ENCODE measurements at places on chromosomes 6 and 20.

DNA sequence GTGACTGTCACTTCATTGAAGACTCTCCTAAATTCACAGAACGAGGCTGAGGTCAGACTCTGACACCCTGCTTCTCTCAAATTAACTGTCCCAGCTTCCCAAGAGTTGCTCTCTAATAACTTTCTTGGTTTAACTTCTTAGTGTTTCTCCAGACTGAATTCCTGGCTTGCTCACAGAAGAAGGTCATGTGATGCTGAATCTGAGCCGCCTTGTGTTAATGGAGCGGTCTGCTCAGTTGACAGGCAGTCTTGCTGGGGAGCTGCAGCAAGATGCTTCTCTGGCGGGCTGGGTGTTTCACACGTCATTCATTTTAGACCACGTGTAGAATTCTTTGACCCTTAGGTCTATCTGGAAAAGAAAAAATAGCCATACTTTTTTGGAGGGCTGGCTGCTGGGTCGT is 107.3 kb downstream of the FOXO3 start:
- DNase-seq, result no peak

DNA sequence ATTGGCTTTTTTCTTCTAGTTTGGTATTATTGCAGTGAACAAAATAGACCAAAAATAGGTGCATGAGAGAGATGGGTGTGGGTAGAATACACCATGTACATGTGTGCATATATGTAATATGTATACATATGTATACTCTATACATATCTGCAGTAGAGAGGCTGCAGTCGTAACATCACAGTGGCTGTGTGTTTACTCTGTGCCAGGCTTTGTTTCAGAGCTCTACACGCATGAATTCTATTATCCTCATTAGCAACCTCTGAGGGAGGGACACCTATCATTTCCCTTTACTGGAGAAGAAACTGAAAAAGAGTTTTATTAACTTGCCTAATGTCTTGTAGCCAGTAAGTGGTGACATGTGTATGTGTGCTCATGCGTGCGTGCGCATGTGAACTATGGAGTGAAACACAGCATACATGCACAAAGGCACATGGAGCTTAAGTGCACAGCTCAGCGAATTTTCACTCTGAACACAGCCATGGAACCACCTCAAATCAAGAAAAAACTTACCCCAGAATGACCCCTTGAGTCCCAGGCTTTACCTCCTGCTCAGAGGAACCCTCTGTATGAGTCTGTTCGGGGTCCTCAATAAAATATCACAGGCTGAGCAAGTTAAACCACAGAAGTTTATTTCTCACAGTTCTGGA is 452.5 kb downstream of the CDH26 start:
- DNase-seq, result no peak

- no peak for DNase-seq
Measured at GRCh38 chr6:157937318-157937717, 44.3 kb upstream of the SYNJ2 start.

GRCh38 chr6:117600008-117600743 is 2.1 kb downstream of the GOPC start:
- DNase-seq, result no peak

DNA sequence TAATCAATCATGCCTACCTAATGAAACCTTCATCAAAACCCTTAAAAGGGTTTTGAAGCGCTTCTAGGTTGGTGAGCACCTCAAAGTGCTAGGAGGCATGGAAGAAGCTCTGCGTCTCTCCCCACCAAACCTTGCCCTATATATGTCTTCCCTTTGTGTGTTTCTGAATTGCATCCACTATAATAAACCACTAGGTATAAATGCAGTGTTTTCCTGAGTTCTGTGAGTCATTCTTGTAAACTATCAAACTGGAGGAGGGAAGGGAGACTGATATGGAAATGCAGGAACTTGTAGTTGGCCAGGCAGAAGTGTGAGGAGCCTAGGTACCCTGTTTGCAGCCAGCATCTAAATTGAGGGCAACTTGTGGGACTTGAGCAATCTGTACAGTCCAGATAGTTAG is 698.8 kb downstream of the DOK5 start:
- DNase-seq, result no peak

Data from NCI-H748 treated with DMSO at 0.1 percent for 48 hours (cell line).